Activated CD8-positive, alpha-beta memory T cell treated with anti-CD3 and anti-CD28 coated beads for 48 hours (primary cell): ENCODE measurements at places on chromosomes 3 and 15.

DNA sequence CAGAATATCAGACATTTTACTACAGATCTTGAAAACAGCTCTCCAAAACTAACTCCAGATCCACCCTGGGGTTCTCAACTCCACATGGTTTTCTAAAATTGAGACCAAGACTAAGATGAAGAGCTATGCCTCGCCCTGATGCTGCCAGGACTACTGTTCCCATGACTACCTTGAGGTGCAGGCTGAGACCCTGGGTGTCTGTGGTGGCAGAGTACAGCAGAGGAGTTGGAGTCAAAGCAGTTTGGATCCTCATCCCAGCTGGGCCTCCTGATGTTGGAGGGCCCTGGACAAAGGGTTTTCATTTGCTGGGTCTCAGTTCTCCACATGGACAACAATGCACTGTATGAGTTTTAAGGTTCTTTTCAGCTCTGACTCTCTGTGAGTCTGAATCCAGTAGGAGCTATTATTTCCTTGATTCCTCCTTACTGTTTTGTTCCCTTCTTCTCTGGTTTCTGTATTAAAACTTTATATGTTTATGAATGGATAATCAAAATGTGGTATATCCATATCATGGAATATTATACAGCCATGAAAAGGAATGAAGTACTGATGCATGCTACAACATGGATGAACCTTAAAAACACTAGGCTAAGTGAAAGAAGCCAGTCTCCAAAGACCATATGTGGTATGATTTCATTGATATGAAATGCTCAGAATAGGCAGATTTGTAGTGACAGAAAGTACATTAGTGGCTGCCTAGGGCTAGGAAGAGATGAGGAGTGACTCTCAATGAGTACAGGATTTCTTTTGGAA, 93.0 kb downstream of the CPN2 start:
- DNase-seq, result no peak

DNA sequence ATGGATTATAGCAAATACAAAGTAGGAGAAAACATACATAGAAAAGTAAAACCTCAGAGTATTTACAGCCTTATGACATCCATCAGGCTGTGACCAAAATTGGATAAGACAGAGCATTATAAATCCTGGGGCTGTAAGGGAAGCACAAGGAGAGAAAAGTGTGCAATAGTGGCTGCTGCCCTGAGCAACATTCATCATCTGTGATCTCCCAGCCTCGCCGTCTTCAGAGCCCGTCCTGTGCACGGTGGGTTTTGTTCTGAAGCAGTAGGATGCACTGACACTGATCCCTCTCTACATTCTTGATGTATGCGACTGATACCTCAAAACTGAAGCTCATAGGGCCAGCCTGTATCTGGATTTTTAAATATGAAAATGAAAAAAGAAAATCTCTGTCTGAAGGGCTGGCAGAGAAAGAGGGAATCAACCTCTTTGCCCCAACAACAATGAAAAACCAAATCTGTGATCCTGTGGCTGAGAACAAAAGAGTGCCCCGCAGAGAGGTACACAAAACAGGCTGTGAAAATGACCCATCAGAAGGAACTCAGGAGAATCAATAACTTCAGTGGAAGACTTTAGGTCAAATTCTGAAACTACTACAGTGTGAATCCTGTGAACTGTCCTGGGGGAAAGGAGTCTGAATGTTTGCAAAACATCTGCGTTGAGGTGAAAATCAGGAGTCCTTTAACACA, 8.2 kb upstream of the RTP4 start:
- no peak for DNase-seq

DNA sequence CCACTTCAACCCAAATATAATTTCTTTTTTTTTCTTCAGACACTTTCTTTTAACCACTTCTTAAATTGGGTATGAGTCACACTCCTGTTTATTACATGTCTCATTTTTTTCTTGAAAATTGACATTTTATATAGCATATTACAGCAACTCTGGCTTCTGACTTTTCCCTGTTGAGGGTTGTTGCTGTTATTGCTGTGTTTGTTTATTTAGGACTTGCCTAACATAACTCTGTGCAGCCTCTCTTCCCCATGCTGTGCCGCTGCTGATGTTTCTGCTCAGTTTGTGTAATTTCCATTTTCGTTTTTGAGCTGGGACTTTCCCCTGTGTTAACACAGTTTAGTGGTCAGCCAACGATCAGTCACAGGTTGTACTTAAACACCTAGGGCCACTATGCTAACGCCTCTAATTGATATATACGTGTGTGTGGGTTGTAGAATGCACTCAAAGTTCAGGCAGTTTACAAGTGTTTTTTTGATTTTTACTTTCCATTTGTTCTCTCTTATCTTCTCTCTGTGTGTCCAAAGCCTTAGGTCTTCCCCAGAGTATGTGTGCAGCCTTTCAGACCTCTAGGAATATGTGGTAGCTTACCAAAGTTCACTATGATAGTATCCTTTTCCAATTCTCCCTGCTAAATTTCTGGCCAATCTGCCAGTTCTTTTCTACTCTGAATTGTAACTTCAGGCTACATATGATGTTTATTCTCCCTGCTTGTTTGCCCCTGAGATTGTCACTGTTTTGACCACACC, 337.2 kb downstream of the ZBTB20 start:
- no peak for DNase-seq

DNA sequence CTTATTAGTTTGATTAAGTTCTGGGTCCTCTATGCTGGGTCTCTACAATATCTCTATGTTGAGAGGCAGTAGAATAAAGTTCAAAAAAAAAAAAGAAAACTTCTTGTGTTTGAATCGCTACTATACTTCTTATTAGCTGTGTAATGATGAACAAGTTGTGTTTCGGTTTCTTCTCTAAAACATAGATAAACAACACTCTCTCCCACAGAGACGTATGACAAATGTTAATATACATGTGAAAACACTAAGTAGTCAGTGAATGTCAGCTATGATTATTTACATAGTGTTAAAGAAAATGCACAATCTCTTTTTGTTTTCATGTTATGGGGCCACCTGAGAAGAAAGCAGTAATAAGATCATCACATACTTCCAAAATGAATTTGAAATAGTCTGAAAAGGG, 45.3 kb downstream of the ACAP2 start:
- no peak for DNase-seq

DNA sequence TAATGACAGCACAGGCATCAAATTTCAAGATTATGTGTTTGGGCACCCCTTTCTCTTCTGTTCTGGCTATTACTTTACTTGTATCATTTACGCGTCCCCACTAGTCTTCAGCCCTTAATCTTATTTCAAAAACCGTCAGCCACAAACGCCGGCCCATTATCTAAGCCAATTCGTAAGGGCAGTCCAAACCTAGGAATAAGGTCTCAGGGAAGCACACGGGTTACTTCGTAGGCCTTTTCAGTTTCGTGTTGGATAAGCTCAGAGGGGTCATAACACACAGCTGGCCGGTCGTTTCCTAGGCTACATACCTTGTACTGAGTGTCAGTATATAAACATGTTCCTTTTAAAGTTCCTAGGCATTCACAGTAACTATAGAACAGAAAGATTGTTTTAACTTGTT, 5.1 kb upstream of the DNAAF4 start:
- no peak for DNase-seq

DNA sequence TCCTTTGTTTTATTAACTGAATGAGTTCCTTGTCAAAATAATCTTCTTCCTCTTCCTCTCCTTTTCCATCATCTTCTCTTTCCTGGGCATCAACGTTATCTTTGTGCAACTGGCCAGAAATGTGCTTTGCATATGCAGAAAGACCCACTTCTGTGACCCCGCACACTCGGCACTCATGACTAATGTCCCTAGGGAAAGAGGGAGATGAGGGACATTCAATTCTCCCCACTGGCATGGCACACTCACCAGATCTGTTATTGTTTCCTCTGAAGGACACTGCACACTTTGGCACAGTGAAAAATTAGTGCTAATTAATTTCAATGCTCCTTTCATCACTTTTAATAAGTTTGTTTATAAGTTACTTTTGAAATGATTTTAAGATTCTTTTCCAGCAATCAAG, 34.0 kb downstream of the ZNF106 start:
- DNase-seq, result no peak

- no peak for DNase-seq
Measured at GRCh38 chr3:167066977-167067786, 312.9 kb downstream of the ZBBX start.

- DNase-seq, result no peak
Measured at GRCh38 chr3:15616053-15616452, 14.5 kb downstream of the BTD start.

- no peak for DNase-seq
Measured at GRCh38 chr15:51782357-51782896, 31.0 kb downstream of the TMOD2 start.

DNA sequence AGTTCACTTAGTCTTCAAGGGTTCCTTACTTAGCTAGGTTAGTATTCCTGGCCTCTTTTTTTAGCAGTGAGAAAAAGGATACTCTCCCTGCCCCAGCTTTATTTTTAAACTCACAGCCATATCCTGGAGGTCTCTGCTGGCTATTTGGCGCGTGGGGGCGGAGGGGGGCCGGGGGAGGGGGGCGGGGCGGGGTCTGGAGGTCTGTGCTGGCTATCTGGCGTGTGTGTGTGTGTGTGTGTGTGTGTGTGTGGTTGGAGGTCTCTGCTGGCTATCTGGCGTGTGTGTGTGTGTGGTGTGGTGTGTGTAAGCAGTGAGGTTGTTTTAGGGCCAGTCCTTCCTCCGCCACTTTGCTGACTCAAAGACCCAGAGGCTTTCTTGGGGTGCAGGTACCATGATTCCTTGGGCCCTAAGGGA, 579 bp upstream of the PLAAT1 start:
- DNase-seq, result no peak
